MV-4-11 (cell line): ENCODE measurements at places on chromosomes 3 and 15.
A peak's percentile ranks its signal among the peaks of the same experiment; 100 is the strongest.

GRCh38 chr3:117553461-117553860 lies 843.9 kb downstream of the TUSC7 start:
- peak; percentile 86 for DNase-seq

GRCh38 chr3:158775426-158776410 lies 26.1 kb upstream of the MFSD1 start:
- DNase-seq = peak; percentile 7

DNA sequence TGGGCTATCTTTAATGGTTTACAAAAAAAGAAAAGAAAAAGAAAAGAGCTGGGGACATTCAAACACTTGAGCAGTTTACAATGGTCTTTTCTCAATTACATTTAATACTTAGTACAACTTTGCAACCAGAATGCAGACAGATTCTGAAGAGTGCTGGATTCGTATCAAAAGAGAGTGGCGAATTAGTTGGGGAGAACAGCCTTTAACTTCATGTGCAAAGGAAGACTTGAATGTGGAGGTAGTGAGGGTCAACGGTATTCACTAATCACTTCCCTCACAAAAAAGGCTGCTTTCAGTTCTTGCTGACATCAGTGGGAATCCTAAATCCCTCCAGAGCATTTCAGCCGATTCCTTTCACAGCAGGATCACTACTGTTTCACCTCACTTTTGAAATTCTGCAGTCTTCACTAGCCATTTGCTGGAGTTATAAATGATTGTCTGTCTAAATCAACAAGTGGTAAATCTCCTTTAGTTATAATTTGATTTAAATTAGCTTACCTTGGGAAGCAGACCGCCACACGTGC lies 323.0 kb upstream of the SEMA6D start:
- DNase-seq = no peak

DNA sequence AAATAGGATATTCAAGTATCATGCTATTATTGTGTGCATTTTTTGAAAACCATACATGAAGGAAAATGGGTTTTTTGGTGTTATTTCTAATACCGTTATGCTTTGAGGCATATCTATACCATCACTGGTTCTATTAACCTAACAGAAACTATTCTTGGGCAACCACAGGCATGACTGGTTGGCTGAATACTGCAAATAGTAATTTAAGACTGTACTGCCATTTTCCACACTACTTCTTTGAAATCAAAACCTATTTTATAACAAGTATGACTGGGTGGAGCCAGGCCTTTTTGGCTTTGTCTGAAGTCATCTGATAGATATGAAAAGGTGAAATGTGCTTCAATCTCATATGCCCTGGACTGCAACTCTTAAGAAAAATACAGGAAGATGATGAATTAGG lies 115.1 kb downstream of the ULK4 start:
- DNase-seq = no peak

- peak; percentile 64 for DNase-seq
These were observed 1083.7 kb upstream of the CFAP20DC start for GRCh38 chr3:60133269-60134162.
